Stimulated activated CD8-positive, alpha-beta memory T cell treated with anti-CD3 and anti-CD28 coated beads, Interleukin-4, amount 100 ng/mL, for 4 hours (primary cell): ENCODE measurements at places on chromosomes 2 and 18.

DNA sequence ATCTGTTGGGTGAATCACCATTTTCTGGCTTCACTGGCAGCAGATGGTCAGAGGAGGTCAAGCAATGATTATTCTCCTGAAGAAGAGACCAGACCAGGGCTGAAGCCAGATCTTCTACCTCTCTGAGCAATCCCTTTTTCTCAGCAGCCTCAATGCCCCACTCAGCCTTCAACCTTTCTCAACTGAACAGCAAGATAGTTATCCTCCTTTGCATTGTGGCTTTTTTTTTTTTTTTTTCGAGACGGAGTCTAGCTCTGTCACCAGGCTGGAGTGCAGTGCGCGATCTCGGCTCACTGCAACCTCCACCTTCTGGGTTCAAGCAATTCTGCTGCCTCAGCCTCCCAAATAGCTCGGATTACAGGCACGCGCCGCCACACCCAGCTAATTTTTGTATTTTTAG is 50.5 kb downstream of the ZFP36L2 start:
- no peak for DNase-seq

- DNase-seq: no peak
Measured at GRCh38 chr2:239098288-239098970, 250.5 kb downstream of the TWIST2 start.

GRCh38 chr2:62506421-62506750 is 391 bp upstream of the TMEM17 start:
- DNase-seq: no peak

- no peak for DNase-seq
Measured at GRCh38 chr18:80231616-80232015, 15.7 kb downstream of the PARD6G start.

GRCh38 chr2:120778244-120778643 is 42.6 kb downstream of the GLI2 start:
- no peak for DNase-seq
